NCI-H1048 (cell line): ENCODE measurements at places on chromosomes 2 and 18.

DNA sequence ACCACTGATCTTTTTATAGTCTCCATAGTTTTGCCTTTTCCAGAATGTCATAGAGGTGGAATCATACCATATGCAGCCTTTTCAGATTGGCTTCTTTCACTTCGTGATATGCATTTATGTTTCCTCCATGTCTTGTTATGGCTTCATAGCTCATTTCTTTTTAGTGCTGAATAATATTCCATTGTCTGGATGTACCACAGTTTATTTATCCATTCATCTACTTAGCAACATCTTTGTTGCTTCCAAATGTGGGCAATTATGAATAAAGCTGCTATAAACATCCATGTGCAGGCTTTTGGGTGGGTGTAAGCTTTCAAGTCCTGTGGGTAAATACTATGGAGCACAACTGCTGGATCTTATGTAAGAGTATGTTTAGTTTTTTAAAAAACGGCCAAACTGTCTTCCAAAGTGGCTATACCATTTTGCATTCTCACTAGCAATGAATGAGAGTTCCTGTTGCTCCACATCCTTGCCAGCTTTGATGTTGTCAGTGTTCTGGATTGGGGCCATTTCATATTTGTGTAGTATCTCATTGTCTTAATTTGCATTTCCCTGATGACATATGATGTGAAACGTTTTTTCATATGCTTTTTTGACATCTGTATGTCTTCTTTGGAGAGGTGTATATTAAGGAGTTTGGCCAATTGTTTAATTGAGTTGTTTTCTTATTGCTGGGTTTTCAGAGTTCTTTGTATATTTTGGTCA, 20.6 kb downstream of the STPG4 start:
- DNase-seq = no peak

DNA sequence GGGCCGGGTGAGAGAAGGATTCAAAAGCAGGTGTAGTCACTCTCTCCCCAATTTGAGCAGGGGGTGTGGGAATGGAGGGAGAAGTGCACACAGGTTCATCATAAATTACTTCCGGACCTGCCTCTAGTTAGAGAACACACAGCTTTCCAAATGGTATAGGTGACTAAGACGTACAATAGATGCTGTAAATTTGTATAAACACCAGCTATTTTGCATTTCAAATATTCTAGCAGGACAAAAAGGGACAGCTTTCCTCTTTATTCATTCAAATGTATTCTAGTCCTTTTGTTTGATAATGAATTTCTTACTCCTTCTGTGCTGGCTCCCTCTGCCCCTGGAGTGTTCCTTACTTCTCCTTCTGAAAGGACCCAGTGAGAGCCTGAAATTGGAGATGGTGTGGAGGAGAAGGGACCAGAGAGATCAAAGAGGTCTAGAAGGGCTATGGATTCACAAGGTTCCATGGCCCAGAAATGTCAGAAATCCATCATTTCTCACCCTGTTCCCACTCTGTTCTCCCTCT, 53.2 kb upstream of the SH3BP4 start:
- DNase-seq = peak; percentile 46

DNA sequence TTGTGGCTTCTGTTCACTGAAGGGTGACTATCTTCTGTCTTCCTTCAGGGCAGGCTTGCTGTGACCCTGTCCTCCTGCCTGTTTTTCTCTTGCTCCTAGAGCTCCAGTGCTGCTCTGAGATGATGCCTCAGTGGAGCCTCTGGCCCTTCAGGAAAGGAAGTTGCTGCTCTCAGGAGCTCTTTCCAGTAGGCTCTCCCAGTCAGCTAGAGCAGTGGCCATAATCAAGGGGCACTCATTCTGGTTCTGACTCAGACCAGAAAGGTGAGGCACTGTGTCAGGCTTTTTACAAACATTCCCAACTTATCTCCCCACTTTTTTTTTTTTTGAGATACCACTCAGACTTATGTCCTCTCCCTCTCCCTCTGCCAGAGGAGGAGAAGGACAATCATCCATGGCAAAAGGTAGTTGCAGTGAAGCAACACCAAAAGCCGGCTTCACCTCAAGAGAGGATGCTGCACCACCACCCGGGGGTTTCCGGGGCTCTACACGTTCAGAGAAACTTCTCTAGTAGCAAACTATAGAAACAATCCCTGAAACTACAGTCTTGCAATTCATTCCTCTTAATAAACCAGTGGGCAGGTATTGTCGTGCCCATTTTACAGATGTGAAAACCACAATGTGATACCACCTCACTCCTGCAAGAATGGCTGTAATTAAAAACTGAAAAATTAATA, 115.4 kb downstream of the ACTR3 start:
- no peak for DNase-seq

DNA sequence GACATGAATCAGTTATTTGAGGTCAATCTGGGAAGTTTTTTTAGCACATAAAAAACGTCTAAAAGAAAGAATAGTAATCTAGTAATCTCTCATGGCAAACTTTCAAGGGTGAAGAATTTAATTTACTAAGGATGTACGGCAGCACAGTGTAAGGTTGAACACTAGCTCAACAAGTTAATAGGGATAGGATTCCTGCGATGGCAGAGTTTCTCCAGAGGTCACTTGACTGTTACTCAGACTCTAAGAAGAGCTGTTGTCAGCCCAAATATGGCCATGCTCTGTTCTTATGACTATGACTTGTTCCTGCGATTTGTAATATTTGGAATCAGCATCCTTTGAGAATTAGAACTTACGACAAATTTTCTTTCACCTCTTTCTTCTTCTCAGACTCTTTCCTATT, 553.3 kb upstream of the TNP1 start:
- DNase-seq = no peak

DNA sequence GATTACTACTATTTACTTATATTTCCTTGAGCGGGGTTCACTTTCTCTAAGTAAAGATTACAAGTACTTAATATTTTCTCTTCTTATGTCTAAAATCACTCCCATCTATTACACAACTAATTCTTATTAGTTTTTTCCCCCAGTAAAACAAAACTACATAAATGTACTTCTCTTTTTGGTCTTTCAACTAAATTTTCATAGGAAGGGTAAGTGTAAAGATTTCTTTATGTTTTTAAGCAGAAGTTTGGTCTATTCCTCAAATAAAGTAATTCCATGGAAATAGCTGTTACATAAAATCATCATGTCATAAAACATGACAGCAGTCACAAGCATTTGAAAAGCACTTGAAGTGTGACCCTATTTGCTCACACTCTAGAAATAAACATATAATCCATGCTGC, 249.0 kb downstream of the ZEB2 start:
- no peak for DNase-seq

GRCh38 chr2:229610872-229611271, 103.5 kb downstream of the DNER start:
- DNase-seq = no peak

DNA sequence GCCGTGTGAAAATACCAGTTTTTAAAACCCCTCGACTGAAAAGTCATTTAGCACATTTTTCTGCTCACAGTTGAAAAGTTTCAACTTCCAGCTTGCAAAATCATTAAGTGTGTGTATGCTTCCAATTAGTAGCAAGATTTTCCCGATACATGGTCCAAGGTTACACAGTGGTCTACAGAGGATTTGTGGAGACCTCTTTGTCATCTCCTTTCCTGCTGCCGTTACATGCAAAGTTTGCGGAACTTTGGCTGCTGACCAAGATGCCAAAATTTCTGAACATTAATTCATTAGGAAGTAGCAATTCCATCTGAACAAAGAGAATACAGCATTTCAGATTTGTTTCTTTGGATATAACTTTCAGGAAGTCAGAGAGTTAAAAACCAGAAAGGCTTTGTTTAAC, 474.6 kb downstream of the PLCL1 start:
- no peak for DNase-seq

DNA sequence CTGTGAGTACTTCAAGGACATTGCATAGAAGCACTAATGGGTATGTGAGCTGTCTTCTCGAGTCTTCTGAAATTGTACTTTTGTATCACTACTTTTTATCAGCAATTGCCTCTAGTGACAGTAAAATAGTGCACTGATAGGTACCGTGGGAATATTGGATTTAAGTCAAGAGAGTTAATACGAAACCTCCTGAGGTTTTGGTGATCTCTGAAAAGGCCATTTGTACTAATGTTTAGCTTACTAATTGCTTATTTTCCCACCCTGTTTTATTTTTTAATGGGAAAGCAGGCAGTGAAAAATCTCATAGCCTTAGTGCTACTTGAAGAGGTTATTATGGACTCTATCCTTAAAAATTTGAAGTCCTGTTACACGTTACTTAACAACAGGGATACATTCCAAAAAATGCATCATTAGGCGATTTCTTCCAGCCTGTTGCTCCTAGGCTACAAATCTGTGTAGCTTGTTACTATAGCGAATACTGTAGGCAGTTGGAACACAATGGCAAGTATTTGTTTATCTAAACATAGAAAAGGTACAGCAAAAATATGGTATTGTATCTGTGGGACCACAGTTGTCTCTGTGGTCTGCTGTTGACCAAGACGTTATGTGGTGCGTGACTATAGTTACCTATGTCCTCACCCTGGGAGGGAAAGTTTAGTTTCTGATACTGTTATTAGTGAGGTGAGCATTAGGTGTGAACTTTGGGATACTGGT, 65.9 kb downstream of the CAB39 start:
- DNase-seq = no peak

DNA sequence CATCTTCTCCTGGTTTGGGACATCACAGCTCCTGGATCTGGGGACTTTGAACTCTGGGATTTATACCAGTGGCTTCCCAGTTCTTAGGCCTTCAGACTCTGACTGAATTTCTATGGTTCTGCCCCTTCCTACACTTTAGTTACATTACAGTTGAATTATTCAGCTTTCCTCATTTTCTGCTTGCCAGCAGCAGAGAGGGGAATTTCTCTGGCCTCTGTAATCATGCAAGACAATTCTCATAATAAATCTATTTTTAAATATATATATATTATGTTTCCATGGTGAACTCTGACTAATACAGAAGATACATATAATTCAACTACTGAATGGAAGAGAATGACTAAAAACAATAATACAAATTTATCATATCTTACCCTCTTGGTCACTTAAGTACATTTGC, 1478.6 kb upstream of the ACVR2A start:
- DNase-seq = no peak

GRCh38 chr2:165632594-165632993, 161.5 kb downstream of the GALNT3 start:
- no peak for DNase-seq

DNA sequence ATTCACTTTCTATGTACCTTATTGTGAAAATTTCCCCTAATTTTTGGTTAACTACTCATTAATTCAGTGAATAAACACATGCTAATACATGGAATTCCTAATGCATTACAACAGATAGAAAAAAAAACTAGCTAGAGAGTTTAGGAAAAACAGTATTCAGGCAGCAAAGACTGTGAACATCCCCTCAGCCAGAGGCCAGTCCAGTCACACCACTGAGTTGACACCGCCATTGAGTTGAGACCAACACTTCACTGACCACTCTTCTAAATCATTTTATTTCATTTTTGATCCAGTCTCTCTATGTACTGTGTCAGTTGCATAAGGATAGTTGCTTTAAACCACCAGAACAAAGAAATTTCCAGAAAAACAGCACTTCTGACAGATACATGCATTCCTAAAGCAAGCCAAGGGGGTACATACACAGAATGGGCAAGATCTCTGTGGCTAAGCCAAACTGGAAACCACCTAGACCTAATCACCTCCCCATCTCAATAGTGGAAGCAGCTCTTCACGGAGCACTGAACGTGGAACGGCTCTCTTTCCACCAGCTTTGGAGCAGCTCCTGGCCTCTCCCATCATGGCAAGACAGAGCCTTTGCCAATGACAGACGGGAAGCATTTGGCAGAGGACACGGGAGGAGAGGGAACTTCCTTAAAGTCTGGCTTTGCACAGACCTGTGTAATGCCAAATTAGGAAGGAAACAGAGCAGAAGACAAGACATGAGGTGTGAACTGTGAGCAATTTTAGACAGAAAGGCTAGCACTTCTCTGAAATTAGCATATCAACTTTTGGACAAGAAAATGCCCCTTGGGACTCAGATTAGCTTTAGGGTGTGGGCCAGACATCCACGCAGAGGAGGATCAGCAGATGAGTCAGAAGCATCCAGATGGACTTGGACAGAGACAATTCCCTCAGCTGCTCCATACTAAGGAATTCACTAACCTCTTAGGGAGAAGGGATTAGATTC, 36.4 kb downstream of the CACNB4 start:
- no peak for DNase-seq

- no peak for DNase-seq
Measured at GRCh38 chr2:62208074-62208757, 12.3 kb downstream of the B3GNT2 start.

DNA sequence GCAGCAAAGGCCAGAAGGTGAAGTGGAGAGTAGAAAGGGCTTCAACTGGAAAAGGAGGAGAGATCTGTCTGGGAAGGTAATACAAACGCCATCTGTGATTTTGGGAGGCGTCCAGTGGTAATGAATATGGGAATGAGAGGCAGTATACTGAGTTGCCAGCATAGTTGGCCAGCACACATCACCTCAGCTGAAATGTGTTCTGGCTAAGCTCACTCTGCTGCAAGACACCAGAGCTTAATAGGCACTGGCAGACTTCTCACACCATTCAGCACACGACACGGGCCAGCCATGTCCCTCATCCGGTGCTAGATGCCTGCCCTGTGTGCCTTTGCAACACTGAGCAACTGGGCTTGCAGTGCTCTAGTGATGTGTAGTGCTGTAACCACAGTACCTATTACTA, 277.1 kb downstream of the PIEZO2 start:
- no peak for DNase-seq

GRCh38 chr2:152022090-152022489, 76.8 kb downstream of the CACNB4 start:
- no peak for DNase-seq

DNA sequence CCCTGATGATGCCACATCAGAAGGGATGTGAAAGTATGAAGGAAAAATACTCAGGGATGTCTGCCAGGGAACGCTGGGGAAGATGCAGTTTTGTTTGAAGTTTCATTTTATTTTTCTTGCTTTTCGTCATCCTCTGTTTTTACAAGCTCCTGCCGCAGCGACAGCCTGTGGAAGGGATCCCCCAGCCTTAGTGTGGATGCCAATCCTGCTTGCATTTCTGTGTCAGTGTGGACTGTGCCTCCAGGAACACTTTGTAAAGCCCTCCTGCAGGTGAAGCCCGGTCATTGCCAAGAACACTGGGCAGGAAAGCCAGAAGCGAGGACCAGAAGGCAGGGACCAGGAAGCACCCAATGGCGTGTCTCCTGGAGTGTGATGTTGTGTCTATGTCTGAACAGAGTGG, 234.3 kb downstream of the SEPTIN10 start:
- DNase-seq = no peak

GRCh38 chr2:22134421-22134820, 1010.7 kb downstream of the TDRD15 start:
- DNase-seq = no peak

- DNase-seq = no peak
Measured at GRCh38 chr2:126527836-126528490, 128.0 kb upstream of the GYPC start.

DNA sequence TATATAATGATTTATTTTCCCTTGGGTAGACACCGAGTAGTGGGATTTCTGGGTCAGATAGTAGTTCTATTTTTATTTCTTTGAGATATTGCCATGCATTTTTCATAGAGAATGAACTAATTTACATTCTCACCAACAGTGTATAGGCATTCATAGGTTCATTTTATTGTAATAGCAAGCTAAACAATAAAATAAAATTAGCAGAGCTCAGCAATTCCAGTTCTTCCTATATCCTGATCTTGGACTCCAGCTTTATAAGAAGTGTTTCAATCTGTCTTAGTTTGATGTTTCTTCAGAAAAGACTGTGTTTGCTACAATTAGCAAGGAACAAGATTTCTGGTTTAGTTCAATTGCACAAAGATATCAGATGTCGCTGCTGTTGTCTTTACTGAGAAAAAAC, 1024.4 kb upstream of the LRRTM1 start:
- no peak for DNase-seq

- DNase-seq = no peak
Measured at GRCh38 chr2:166805753-166806152, 82.5 kb upstream of the XIRP2 start.
